Esophagus muscularis mucosa (tissue), 4 donors: ENCODE measurements at places on chromosomes 1 and 21. TPM values are rescaled to one million over a fixed set of nuclear protein-coding genes. Genes with fewer than 3 reads are reported as not detected.

Gene RAD54L
- not detected for total RNA-seq

Gene DRAM2
- total RNA-seq, result 28.7 TPM

Gene OPRD1
- total RNA-seq, result 0.23 TPM

Gene CFHR1
- total RNA-seq, result not detected

Gene CD34
- 136 TPM for total RNA-seq

Gene TPTE
- total RNA-seq, result not detected

Gene CRB1
- total RNA-seq, result 0.23 TPM

Gene NBPF12
- total RNA-seq, result 11.9 TPM

Gene KCNA3
- total RNA-seq, result 1.1 TPM

Gene ESRRG
- total RNA-seq, result 7.8 TPM

Gene NR0B2
- not detected for total RNA-seq

Gene KIF26B
- 3.7 TPM for total RNA-seq

Gene DESI2
- total RNA-seq, result 59.6 TPM

Gene LCE1B
- not detected for total RNA-seq

Gene CENPS
- total RNA-seq, result 6.7 TPM

Gene USH2A
- under 0.01 TPM for total RNA-seq

Gene PRAMEF12
- total RNA-seq, result not detected

GRCh38 chr1:209202830-209203532 is 380.5 kb upstream of the CAMK1G start:
- no peak for DNase-seq

DNA sequence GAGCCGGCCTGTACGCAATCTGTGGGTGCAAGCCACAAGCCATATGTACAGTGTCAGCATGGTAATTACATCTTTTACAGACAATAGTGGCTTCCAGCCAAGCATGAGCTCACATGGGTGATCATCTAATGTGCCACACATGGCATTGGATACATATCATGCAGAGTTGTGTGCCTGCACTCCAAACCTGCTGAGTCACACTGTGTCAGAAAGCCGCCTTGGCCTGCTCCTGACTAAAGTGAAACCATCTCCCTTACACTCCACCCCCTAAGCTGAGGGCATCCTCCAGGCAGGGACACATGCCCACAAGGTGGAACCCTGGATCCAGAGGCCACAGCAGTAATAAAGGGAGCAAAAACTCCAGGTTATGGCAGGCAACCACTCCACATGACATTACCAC is 72.5 kb downstream of the KCNT2 start:
- DNase-seq, result no peak

DNA sequence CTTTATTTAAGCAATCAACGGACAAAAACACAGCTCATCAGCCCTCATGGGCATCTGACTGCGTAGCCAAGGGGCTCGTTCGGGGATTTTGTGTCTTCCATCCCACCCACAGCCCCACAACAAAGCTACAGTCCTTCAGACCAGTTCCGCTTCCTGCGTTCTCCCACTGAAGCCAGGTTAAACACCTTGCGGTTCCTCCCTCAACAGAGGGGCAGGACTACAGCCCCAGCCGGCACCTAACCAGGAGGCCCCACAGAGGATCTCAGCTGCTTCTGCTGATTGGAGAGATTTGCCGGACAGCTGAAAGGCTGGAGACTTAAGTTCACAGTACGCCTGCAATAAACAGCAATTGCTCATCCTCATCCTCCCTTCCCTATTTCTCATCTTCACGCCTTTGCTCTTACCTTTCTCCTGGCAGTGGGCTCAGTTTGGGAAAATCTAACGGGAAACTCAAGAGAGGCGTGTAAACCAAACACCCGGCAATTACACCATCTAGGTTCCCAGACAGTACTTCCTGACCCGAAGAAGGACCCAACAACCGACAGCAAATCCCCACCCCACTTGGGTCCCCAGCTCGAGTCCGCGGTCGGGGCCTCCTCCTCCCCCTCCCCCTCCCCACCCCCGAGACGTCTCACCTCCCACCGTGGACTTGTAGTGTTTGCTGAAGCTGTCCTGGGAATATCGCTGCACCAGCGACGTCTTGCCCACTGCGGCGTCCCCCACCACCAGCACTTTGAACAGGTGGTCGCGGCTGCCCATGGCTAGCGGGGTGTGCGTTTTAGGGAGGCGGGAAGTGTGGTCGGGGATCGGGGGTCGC is 876 bp downstream of the RAB29 start:
- no peak for DNase-seq

- DNase-seq, result no peak
These were observed 2.5 kb upstream of the DUSP23 start for GRCh38 chr1:159778266-159778665.

DNA sequence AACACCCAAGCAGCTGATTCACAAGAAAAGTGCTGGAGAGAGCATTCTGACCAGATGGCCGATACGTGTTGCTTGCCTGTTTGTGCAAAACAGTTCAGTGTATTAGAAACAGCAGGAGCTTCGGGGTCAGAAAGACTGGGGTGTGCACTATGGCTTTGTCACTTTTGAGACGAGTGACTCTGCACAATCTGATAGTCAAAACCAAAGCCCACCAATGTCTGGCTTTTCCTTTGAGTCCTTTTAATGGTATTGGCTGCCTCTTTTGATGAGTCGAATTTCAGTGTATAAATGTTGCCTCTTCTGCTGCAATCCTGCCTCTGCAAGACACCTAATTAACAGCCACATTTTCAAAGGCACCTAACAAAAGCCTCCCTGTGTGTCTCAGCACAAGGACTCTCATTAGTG is 444.6 kb downstream of the AJAP1 start:
- peak; percentile 55 for DNase-seq

GRCh38 chr1:93732514-93732913 is 50.9 kb upstream of the BCAR3 start:
- DNase-seq, result no peak

DNA sequence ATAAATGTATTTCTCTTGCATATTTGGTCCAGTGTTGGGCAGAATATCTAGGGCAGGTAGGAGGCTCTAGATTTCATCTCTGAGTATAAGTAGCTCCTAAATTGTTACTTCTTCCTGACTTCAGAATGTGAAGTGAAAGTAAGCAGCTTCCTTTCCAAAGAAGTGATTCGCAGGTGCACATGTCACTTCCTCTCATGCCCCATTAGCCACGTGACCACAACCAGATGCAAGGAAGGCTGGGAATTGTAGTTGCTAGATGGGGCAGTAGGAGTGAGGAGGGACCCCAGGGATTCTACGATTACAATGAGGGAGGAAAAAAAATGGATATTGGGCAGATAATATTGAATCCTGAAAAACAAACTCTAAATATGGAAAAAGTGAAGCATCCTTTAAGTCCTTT is 113.2 kb upstream of the CYYR1 start:
- DNase-seq, result no peak

GRCh38 chr1:61322769-61323168 is 240.4 kb downstream of the NFIA start:
- no peak for DNase-seq

DNA sequence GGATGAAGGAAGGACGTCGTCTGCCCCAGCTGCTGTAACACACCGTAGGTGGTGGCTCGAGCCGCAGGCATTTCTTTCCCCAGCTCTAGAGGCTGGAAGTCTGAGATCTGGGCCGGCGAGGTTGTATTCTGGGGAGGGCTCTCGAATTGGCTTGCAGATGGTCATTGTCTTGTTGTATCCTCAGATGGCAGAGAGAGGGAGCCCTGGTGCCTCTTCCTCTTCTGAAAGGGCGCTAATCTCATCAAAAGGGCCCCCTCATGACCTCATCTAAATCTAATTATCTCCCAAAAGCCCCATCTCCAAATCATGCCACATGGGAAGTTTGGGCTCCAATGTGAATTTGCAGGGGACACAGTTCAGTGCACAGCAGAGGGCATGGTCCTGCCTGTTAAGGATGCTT is 109.0 kb downstream of the SIK1 start:
- no peak for DNase-seq

- DNase-seq, result no peak
These were observed 24.5 kb upstream of the MEF2D start for GRCh38 chr1:156525071-156525501.

GRCh38 chr1:55154616-55155015 is 60.5 kb downstream of the USP24 start:
- no peak for DNase-seq

DNA sequence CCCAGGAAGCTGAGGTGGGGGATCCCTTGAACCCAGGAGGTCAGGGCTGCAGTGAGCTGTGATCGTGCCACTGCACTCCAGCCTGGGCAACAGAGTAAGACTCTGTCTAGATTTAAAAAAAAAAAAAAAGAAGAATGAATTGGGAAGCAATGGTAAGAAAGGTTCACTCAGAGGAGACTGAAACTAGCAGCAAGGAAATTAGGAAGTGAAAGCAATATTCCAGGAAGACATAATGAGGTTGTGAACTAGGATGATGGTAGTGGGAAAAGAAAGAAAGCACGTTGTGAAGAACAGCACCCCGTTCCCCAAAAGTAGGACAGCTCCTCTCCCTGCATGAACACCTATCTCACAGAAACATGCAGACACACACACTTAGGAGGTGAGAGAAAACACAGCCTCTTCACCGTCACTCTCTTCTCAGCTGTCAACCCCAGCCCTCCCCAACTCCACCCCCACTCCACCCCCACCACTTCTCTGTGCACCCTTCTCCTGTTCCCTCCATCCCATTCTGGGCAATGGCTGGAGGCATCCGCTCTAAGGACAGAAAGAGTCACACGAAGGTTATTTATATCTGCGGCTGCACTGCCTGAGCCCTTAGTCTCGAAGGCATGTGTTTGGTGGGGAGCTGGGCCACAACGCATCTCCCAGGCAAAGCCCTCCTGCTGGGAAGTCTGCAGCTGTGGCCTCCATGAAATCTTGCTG is 101.8 kb upstream of the LPGAT1 start:
- peak; percentile 55 for DNase-seq

DNA sequence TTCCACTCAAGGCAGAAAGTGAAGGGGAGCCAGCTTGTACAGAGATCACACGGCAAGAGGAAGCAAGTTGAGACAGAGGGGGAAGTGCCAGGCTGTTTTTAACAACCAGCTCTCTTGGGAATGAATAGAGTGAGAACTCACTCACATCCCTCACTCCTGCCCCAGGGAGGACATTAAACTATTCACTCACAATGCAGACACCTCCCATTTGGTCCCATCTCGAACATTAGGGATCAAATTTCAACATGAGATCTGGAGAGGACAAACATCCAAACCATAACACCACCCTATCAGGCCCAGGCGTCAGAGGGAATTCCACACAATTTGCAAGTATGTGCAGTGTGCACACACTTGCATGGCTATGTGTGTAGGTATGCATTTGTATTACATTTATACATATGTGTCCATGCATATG is 62.7 kb downstream of the DMAP1 start:
- no peak for DNase-seq

GRCh38 chr1:39842836-39843235 is 40.5 kb downstream of the TRIT1 start:
- DNase-seq, result no peak

GRCh38 chr1:40796939-40797667 is 13.5 kb downstream of the KCNQ4 start:
- no peak for DNase-seq

DNA sequence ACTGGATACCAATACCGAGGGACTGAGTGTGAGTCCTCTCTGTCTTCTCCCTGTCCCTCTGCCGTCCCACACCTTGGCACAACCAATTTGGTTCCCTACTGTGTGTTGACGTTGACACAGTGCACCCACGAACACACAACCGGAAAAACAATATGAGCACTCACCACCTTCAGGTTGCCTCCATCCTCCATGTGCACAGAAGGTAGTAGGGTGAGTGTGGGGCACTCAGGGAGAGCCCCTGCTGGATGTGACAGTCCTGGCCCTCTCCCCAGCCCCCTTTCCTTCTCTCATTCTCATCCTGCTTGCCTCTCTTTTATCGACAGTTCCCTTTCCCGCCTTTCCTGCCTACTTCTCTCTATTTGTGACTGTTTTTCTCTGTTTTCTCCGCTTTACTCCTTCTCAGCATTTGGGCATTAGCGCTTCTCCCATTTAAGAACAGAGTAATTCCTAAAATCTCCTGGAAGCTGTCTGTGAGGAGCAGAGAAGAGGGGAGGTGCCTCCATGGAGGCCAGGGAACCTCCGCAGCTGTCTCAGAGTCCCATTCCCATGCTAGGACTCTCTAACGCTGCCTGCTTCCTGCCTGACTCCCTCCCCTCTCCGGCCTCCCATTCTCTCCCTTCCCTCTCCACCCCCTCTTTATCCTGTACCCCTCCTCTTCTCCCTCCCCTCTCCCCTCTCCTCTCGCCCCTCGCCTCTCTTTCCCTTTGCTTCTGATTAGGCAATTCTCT is 16.4 kb downstream of the CADM3 start:
- DNase-seq, result no peak

- DNase-seq, result no peak
These were observed at the start of gene CELA3A for GRCh38 chr1:22001409-22001808. Gene CELA3A (plus strand): TSS chr1:22001657. CDS start chr1:22001675, 18 bp downstream.

GRCh38 chr1:111911776-111912515 is 77.5 kb downstream of the KCND3 start:
- no peak for DNase-seq

GRCh38 chr1:230248016-230248888 is 177.9 kb downstream of the PGBD5 start:
- DNase-seq, result no peak
